ENCODE measurements at places on chromosomes 16 and 17.
A peak's percentile ranks its signal among the peaks of the same experiment; 100 is the strongest.

DNA sequence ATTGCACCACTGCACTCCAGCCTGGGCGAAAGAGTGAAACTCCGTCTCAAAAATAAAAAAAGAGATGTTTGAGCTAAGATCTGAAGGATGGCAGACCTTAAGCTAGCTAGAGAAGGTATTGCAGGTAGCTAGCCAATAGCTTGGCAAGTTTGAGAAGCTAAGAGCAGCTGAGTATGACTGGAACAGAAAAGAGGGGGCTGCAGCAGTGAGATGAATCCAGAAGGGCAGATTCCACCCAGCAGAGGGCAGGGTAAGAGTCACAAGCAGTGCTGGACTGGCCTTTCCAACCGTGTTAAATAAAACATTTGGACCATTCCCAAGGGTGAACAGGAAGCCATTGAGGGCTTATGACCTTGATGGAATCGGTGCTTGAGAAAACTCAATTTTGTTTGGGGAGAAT is 5.7 kb upstream of the PHAF1 start:
- DNase-seq = no peak

DNA sequence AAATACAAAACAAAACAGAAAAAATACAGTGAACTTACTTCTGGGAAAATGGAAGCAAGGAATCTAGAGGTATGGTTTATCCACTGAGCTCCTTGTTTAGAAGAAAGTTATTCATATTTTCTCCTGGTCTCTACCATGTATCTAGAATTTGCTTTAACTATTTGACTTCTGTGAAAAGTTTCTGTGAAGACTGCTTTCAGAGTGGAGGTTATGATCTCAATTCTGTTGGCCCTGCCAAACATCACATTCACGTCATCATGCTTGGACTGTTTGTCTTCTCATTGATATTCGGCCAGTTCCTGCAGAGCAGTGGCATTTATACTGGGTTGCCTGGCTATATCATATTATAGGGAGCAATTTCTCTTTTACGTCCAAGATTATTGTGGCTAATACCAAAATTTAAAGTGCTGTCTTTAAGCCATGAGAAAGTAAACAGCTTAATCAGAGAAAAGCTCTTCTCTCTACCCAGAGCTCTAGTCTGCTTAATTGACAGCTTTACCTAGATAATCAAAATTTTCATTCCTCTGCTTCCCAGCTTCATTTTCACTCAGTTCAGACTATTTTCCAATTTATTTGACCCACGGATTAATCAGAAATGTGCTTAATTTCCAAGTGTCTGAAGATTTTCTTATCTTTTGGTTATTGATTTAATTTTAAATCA is at the start of gene ABCA8:
ABCA8 (minus strand) TSS at position 212 of the 661 bp plus-strand sequence. CDS start 13,358 bp downstream, outside the sequence.
- DNase-seq = peak; percentile 57

GRCh38 chr16:4350365-4350786 is 745 bp downstream of the PAM16 start:
- no peak for DNase-seq

DNA sequence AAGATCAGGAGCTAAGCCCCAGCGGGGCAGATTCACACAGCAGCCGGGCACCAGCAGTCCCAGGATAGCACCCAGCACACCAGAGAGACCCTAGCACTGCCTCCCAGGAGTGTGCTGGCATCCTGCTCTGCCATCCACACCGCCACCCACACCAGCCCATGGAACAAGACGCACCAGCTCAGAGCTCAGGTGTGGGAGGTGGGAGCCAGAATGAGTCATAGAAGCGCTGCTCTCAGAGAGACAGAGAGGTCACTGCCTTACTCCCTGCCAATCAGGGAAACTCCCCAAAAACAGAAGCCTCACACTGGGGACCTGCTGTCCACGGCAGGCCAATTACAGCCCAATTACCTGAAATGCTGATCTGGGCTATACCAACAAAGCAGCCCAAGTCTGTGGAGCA is 64.9 kb downstream of the CDYL2 start:
- no peak for DNase-seq

DNA sequence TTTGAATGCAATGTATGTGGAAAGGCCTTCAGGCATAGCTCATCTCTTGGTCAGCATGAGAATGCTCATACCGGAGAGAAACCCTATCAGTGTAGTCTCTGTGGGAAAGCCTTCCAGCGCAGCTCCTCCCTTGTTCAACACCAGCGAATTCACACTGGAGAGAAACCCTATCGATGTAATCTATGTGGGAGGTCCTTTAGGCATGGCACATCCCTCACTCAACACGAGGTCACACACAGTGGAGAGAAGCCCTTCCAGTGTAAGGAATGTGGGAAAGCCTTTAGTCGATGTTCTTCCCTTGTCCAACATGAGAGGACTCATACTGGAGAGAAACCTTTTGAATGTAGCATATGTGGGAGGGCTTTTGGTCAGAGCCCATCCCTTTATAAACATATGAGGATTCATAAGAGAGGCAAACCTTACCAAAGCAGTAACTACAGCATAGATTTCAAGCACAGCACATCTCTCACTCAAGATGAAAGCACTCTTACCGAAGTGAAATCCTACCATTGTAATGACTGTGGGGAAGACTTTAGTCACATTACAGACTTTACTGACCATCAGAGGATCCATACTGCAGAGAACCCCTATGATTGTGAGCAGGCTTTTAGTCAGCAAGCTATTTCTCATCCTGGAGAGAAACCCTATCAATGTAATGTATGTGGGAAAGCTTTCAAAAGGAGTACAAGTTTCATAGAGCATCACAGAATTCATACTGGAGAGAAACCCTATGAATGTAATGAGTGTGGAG is 24.7 kb downstream of the ZFP90 start:
- DNase-seq = no peak

GRCh38 chr17:2737693-2738092 is 11.8 kb downstream of the CCDC92B start:
- no peak for DNase-seq

DNA sequence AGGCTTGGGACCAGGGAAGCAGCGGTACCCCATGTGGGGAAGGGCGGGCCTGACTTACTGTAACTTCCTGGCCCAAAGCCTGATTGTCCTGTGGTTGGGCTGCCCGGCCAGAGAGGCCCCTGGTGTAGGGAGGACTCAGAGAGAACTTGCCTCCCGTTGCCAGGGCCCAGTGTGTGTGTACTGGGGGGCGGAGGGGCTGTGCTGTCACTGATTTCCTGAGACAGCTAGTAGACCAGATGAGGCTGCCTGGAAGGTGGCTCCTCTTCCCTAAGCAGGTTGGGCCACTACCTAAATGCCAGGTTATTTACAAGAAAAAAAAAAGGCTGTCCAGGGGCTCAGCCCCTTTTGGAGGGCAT is 16.7 kb downstream of the SOCS3 start:
- no peak for DNase-seq

All from smooth muscle cell of the brain vasculature (primary cell).